IMR-90 (cell line): ENCODE measurements at places on chromosomes 2 and 18. TPM values are rescaled to one million over a fixed set of nuclear protein-coding genes. Genes with fewer than 3 reads are reported as not detected.

- DNase-seq, result no peak
- no peaks in the 10 kb centered on the region for H3K36me3 ChIP-seq
- no peak overlapping the region for H3K4me3 ChIP-seq
- H3K4me1 ChIP-seq, result no peaks in the 10 kb centered on the region
- H3K27me3 ChIP-seq, result no peaks in the 10 kb centered on the region
These were observed 61.2 kb upstream of the MRPS9 start for GRCh38 chr2:104976603-104977120.

DNA sequence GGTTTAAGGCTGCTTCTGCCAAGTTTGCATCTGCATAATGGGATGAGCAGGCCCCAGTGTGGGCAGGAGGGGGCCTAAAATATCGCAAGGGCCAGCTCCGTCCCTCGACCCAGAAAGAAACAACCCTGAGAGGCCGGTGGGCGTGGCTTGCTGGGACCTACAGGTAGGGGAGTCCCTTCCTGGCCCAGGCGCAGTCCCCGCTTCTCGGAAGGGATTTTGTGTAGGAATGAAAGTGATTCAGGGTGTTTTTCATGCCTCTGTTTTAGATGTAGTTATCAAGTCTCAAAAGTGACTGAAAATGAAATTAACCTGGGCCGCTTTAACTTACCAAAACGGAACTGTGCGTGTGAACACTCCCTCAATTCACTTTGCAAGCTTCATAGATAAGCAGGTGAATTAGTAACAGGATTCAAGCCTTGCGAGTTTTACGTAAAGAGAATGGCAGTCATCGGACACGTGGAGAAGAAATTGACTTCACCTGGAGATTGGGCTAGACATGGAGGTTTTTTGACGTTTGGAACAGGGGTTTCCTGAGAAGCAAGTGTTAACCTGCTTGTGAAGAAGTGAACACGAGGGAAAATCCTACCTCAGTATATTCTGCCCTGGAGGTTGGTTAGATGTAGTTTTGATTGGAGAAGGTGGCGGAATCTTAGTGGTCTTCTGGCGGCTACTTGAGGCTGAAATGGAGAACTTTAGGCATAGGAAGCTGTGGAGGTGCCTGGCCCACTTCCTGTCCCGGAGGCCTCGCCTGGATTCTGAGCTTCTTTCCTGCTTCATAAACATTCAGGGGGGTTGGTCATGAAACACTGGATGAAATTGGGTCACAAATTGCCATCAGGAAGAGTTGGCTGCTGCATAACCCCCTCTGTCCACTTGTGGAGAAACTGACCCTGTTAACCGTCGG is 1.7 kb downstream of the NCK2 start:
- H3K36me3 ChIP-seq, result no peaks in the 10 kb centered on the region
- no peak for DNase-seq
- H3K4me1 ChIP-seq, result peaks cover 6% of the 10 kb centered on the region
- peak overlapping the region; percentile 87 for H3K4me3 ChIP-seq

DNA sequence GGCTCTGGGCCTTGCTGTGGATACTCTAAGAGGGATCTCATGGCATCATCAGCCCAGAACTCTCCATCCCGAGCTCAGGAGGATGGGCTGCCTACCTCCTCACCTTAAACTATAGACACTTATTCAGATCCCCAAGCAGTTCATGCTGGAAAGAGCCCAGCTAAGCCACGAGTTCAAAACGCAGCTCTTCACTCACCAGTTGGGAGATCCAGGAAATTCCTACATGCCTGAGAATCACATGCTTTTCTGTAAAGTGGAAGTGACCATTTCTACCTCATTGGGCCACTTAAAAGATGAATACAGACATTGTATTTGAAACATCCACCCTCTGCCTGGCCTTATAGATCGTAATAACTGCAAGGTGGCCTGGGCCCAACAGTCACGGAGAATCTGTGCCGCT is 6.6 kb downstream of the ATOH8 start:
- peak; percentile 70 for DNase-seq
- H3K4me3 ChIP-seq, result no peak overlapping the region
- no peak overlapping the region for H3K27ac ChIP-seq
- peaks cover 25% of the 10 kb centered on the region for H3K4me1 ChIP-seq
- peaks cover 34% of the 10 kb centered on the region for H3K36me3 ChIP-seq

DNA sequence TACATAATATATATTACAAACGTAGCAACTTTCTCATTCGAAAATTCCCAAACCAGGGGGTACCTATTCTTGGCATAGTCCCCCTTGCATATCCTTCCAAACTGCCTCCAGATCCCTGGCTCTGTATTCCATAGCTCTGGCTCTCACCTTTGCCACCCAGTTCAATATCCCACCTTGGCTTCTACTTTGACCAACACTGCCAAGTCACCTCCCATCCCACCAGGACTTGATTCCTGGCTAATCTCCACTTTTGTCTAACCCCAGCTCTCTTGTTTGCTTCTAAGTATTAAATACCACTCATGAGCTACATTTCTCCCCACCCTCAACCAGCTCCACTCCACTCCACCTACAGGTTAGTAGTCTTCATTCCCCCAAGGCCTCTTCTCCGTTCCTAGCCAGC is 103.2 kb upstream of the WDR75 start:
- no peaks in the 10 kb centered on the region for H3K27me3 ChIP-seq
- no peak for DNase-seq
- H3K4me1 ChIP-seq, result peaks cover 7% of the 10 kb centered on the region
- H3K36me3 ChIP-seq, result no peaks in the 10 kb centered on the region
- H3K27ac ChIP-seq, result peak overlapping the region; percentile 97
- no peak overlapping the region for H3K4me3 ChIP-seq

- H3K27ac ChIP-seq, result no peak overlapping the region
- DNase-seq, result no peak
- H3K27me3 ChIP-seq, result peaks cover 5% of the 10 kb centered on the region
- no peak overlapping the region for H3K4me3 ChIP-seq
- no peaks in the 10 kb centered on the region for H3K36me3 ChIP-seq
- peaks cover 8% of the 10 kb centered on the region for H3K4me1 ChIP-seq
These were observed 267.5 kb downstream of the TGIF1 start for GRCh38 chr18:3717376-3718025.

GRCh38 chr2:180618570-180618969 is 361.8 kb upstream of the UBE2E3 start:
- H3K4me1 ChIP-seq, result peaks cover 3% of the 10 kb centered on the region
- no peak overlapping the region for H3K27ac ChIP-seq
- no peaks in the 10 kb centered on the region for H3K36me3 ChIP-seq
- no peak overlapping the region for H3K4me3 ChIP-seq
- no peaks in the 10 kb centered on the region for H3K27me3 ChIP-seq

- peaks cover 7% of the 10 kb centered on the region; the same call in 1 of the 2 replicates for H3K36me3 ChIP-seq
- peaks cover 46% of the 10 kb centered on the region for H3K4me1 ChIP-seq
- no peak for DNase-seq
- H3K4me3 ChIP-seq, result no peak overlapping the region
- H3K27ac ChIP-seq, result peak overlapping the region; percentile 90
These were observed 104.9 kb downstream of the RBMS1 start for GRCh38 chr2:160388464-160389263.

DNA sequence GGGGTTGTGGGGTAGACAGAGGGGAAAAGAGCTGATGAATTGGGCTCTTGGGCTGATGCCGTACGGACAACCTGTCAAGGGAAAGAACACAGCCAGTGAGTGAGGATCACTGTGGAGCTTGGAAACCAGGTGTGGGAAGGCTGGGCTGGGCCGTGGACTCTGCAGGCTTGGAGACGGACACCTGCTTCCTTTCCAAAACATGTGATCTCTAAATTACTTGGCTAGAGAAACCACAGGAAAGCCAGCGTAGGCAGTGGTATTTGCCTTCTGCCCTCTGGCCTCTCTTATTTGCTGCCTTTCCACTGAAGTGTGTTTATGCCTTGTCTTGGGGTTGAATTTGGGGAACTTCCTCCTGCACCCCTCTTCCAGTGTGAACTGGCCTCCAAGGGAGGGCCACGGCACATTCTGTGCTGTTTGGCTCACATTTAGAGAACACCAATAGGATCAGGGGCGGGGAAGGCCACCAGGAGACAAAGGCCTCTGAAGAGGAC is 267.7 kb downstream of the PRKCE start:
- H3K4me1 ChIP-seq, result no peaks in the 10 kb centered on the region
- H3K27ac ChIP-seq, result no peak overlapping the region
- no peaks in the 10 kb centered on the region for H3K27me3 ChIP-seq
- no peak overlapping the region for H3K4me3 ChIP-seq
- DNase-seq, result no peak
- no peaks in the 10 kb centered on the region for H3K36me3 ChIP-seq

DNA sequence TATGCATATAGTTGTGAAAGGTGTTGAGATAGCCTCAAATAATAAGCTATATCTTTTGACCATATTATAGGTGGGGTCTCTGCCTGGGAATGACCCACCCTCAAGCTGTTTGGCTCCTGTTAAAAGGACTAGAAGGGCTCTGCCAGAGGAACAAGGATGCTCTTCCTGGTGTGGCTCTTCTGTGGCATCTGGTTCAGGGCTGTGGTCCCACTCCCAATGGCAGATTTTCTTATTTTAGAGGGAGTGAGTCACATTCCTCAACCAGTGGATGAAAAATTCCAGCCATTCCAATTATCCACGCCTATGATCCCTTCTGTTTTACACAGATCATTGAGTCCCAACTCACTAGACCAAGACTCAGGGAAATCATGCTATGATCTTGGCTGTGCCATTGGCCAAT is 119.9 kb downstream of the PARD3B start:
- H3K4me1 ChIP-seq, result peaks cover 10% of the 10 kb centered on the region
- no peaks in the 10 kb centered on the region for H3K27me3 ChIP-seq
- peak overlapping the region; percentile 95 for H3K27ac ChIP-seq
- no peaks in the 10 kb centered on the region for H3K36me3 ChIP-seq
- no peak overlapping the region for H3K4me3 ChIP-seq
- DNase-seq, result peak; percentile 60

GRCh38 chr18:58373481-58373880 is 255.4 kb downstream of the ALPK2 start:
- DNase-seq, result no peak
- no peak overlapping the region for H3K4me3 ChIP-seq
- no peak overlapping the region for H3K27ac ChIP-seq
- H3K36me3 ChIP-seq, result peaks cover 4% of the 10 kb centered on the region
- no peaks in the 10 kb centered on the region for H3K27me3 ChIP-seq
- no peaks in the 10 kb centered on the region for H3K4me1 ChIP-seq

GRCh38 chr2:8855010-8855409 is 17.6 kb upstream of the KIDINS220 start:
- no peak overlapping the region for H3K4me3 ChIP-seq
- no peaks in the 10 kb centered on the region for H3K27me3 ChIP-seq
- no peak for DNase-seq
- H3K4me1 ChIP-seq, result no peaks in the 10 kb centered on the region

DNA sequence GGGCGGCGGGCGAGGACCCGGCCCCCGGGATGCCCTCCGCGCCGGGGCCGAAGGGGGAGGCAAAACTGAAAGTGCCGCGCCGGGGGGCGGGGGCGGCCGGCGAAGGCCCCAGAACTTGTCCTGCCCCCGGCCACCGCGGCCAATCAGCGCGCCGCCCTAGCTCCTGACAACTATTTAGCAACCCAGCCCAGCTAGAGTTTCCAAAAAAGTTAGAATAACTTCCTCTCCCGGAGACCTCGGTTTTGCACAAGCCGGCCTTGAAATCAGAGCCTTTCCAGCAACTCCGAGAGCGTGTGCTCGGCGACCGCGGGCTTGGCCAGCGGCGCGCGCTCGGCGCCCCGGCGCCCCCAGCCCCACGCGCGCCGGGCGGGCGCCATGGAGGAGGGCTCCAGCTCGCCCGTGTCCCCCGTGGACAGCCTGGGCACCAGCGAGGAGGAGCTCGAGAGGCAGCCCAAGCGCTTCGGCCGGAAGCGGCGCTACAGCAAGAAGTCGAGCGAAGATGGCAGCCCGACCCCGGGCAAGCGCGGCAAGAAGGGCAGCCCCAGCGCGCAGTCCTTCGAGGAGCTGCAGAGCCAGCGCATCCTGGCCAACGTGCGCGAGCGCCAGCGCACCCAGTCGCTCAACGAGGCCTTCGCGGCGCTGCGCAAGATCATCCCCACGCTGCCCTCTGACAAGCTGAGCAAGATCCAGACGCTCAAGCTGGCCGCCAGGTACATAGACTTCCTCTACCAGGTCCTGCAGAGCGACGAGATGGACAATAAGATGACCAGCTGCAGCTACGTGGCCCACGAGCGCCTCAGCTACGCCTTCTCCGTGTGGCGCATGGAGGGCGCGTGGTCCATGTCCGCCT is at the start of gene TWIST2:
Gene TWIST2, plus strand, starts transcription at position 245 of the 850 bp plus-strand sequence. Its CDS starts 131 bp downstream, at position 376.
- peak within 1 kb of the TSS; percentile 90 for H3K4me3 ChIP-seq
- peak within 1 kb of the TSS; percentile 95 for H3K27ac ChIP-seq
- peaks cover 5% of the 10 kb centered on the region for H3K36me3 ChIP-seq
- peaks cover 17% of the 10 kb centered on the region for H3K4me1 ChIP-seq
- peak; percentile 91 for DNase-seq

- H3K27me3 ChIP-seq, result no peaks in the 10 kb centered on the region
- H3K36me3 ChIP-seq, result peaks cover 14% of the 10 kb centered on the region
- no peak for DNase-seq
These were observed 36.8 kb downstream of the TRIP12 start for GRCh38 chr2:229884775-229885699.

DNA sequence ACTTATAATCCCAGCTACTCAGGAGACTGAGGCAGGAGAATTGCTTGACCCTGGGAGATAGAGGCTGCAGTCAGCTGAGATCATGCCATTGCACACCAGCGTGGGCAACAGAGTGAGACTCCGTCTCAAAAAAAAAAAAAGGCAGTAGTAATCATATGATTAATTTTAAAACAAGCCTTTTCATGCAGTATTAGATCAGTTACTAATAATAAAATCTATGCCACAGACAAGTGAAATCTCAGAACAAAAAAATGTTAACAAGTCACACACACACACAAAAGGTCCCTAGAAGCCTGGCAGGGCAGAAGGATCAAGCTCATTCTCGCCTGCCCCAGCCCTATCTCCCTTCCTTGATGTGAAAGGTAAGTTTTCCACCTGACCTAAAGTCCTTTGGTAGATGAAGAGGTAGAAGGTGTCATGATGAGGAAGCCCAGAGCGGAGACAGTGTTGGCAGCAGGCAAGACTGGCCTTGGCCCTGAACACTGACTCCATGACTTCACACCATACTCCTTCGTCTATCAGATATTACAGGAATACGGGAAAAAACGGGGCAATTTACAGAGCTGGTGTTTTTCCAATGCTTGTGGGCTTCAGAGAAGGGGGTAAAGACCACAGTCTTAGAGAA is 10.6 kb downstream of the KDSR start:
- no peak for DNase-seq
- H3K4me3 ChIP-seq, result no peak overlapping the region
- H3K36me3 ChIP-seq, result peaks cover 51% of the 10 kb centered on the region
- H3K27me3 ChIP-seq, result no peaks in the 10 kb centered on the region
- no peaks in the 10 kb centered on the region for H3K4me1 ChIP-seq
- H3K27ac ChIP-seq, result no peak overlapping the region

DNA sequence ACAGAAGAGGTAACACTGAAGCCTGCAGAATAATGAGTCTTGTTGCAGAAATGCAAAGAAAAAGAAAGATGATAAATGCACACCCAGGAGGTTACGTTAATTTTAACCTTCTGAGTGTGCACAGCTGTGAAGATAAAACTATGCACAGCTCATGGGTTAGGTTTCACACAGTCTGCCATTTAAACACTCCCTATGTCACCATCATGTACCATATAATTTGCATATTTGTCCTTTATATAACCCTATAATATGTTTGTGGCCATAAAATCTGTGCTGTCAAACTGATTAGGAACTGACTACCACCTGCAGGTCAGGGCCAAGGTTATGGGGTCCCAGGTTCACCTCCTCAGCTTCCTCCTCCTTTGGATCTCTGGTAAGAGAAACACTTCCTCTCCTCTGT is 205.5 kb downstream of the RPIA start:
- no peak overlapping the region for H3K4me3 ChIP-seq
- H3K27ac ChIP-seq, result no peak overlapping the region
- DNase-seq, result no peak
- H3K36me3 ChIP-seq, result no peaks in the 10 kb centered on the region
- no peaks in the 10 kb centered on the region for H3K27me3 ChIP-seq

CIDEA gene
- not detected in 2 replicates for total RNA-seq

USP40 gene
- 27.8 and 30.8 TPM in 2 replicates for total RNA-seq

SPRED2 gene
- 4.7 and 4.8 TPM in 2 replicates for total RNA-seq
